ENCODE measurements at places on chromosomes 5 and 9.

DNA sequence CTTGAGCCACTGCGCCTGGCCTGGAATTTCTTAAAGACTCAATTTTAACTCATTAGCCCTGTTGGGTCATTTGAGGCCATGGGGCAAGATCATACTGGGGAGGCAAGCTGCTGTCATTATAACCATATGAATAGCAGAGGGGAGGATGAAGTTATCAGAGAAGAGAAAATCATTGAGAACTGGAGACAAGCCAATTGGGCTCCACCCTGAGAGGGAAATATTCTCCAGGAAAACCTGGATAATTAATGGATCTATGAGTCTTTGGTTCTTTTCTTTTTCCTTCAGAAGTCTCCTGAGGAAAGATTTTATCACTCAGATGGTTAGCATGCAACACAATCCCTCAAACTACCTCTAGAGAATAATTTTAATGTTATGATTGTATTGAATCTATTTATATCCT is 569.6 kb upstream of the TUSC1 start:
- DNase-seq = no peak

- DNase-seq = no peak
Observed at GRCh38 chr5:93567424-93567823, 13.6 kb downstream of the NR2F1-AS1 start.

DNA sequence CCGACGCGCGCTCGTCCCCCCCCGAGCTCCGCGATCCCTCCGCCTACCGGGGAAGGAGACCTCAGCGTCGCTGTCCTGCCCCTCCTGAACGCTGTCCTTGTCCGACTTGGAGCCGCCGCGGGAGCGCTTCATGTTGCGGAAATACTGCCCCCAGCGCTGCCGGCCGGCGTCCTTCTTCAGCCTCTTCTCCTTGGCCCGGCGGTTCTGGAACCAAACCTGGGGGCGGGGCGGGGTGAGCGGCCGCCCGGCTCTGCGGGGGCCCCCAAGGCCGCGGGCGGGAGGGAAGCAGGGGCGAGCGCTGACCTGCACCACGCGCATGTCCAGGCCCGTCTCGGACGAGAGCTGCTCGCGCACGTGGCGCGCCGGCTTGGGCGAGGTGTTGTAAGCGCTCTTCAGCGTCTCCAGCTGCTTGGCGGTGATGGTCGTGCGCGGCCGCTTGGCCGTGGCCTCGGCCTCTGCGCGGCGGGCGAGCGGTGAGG is 6.3 kb downstream of the LHX3 start:
- no peak for DNase-seq

- DNase-seq = no peak
Observed at GRCh38 chr5:124865603-124866354, 119.3 kb upstream of the ZNF608 start.

GRCh38 chr5:12645582-12645981 is 741.3 kb upstream of the CTNND2 start:
- no peak for DNase-seq

GRCh38 chr9:13278023-13278367 is 1.5 kb downstream of the MPDZ start:
- DNase-seq = no peak

Measured in right forelimb (tissue), 1 donor.